Stomach (tissue), 19 donors: ENCODE measurements at places on chromosomes 12 and 14. TPM values are rescaled to one million over a fixed set of nuclear protein-coding genes. Genes with fewer than 3 reads are reported as not detected.

CYP27B1 gene
- total RNA-seq, result 1.7 TPM

KRT6B gene
- not detected for total RNA-seq

FGF23 gene
- total RNA-seq, result not detected

PTPN21 gene
- total RNA-seq, result 25.8 TPM

ERBB3 gene
- 367 TPM for total RNA-seq

KCNA1 gene
- total RNA-seq, result not detected

- no peak overlapping the region for H3K27ac ChIP-seq
- H3K4me1 ChIP-seq, result no peaks in the 10 kb centered on the region
- H3K27me3 ChIP-seq, result no peaks in the 10 kb centered on the region
Observed at GRCh38 chr12:81617915-81618314, 141.2 kb downstream of the PPFIA2 start.

DNA sequence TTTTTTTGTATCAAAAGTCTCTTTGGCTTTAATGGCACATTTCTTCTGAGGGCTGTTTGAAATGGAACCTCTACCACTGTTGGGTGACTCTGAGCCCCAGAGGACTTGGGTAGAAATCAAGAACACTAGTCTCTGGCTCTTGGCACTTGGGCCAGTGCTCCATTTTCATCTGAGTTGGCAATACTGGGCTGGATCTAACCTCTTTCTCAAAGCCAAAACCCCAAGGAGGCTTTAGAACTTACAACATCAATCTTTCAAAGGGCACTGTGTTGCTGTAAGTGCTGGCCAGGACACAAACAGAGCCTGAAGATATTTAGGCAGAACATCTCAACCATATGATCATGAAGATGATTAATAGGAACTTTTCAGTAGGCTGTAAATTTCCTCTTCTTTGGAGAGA is 34.0 kb upstream of the PLEKHG7 start:
- no peaks in the 10 kb centered on the region for H3K36me3 ChIP-seq
- no peak overlapping the region for H3K4me3 ChIP-seq
- no peak overlapping the region for H3K27ac ChIP-seq
- DNase-seq, result no peak
- no peaks in the 10 kb centered on the region for H3K27me3 ChIP-seq
- no peaks in the 10 kb centered on the region for H3K4me1 ChIP-seq

DNA sequence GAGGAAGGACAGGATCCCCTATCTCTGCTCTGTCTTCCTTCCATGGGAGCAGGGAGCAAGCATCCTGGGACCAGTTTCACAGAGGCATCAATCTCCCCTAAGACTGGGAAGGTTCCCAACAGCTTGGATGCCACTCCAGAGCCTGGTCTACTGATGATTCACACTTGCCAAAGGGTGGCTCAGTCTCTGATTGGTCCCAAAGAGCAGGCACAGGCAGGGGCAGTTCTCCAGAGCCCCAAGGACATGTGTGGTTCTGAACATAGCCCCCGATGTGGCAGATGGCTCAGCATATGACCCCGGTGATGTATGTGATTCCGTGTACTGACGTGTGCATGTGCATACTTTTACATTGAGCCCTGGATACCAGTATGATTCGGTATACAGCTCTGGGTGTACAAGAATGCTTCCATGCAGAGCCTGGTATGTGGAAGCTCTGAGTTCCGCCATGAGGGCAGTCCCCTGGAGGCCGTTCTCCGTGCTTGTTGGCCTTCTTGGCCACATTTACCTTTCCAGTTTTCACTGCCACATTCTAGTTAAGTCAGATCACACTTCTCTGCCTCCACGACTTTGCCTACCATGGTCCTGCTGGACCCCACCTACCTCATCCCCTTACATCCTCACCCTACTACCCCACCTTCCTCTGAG is 21.2 kb downstream of the ITGA7 start:
- H3K36me3 ChIP-seq, result peaks cover 21% of the 10 kb centered on the region
- H3K4me1 ChIP-seq, result peaks cover 12% of the 10 kb centered on the region
- no peak for DNase-seq
- no peak overlapping the region for H3K27ac ChIP-seq

GRCh38 chr14:85752175-85752574 is 222.2 kb downstream of the FLRT2 start:
- H3K27me3 ChIP-seq, result no peaks in the 10 kb centered on the region
- no peaks in the 10 kb centered on the region for H3K36me3 ChIP-seq

- peaks cover 8% of the 10 kb centered on the region for H3K4me1 ChIP-seq
Observed at GRCh38 chr12:96112733-96113132, 77.3 kb upstream of the LTA4H start.

DNA sequence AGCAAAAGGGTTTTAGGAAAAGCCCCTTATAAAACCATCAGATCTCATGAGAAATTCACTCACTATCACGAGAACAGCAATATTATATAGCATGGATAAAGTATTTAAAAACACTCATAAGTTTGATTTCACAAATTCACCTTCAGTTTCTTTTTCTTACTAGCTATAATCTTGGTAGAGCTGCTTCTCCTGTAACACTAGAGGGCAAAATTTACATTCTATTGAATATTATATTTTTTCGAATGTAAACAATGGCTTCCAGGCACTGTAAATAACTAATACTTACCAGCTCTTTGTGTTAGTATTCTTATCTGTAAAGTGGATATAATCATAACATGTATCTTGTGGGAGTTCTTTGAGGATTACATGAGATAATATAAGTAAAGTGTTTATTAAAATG is 259.6 kb downstream of the CCER1 start:
- no peak overlapping the region for H3K4me3 ChIP-seq
- no peaks in the 10 kb centered on the region for H3K36me3 ChIP-seq
- DNase-seq, result no peak
- no peaks in the 10 kb centered on the region for H3K4me1 ChIP-seq

DNA sequence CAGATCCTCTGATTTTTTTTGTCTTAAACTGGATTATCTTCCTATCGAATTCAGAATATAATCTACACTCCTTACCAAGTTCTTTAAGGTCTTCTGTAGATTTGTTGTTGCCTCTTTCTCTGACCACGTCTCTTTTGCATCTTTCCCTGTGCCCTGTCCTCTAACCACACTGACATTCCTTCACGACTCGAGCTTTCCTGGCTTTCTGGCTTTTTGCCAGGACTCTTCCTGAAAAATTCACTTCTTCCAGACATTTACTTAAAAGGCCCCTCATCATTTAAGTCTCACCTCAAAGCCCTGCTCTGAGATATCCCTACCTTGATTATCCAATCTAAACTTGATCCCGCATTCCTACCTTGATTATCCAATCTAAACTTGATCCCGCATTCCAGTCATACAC is 422.3 kb upstream of the DCN start:
- no peaks in the 10 kb centered on the region for H3K4me1 ChIP-seq
- DNase-seq, result no peak
- no peak overlapping the region for H3K4me3 ChIP-seq
- no peaks in the 10 kb centered on the region for H3K27me3 ChIP-seq
- no peak overlapping the region for H3K27ac ChIP-seq

GRCh38 chr12:98939350-98939749 is 294.3 kb downstream of the APAF1 start:
- no peaks in the 10 kb centered on the region for H3K36me3 ChIP-seq
- no peak for DNase-seq
- H3K27me3 ChIP-seq, result no peaks in the 10 kb centered on the region
- no peaks in the 10 kb centered on the region for H3K4me1 ChIP-seq

DNA sequence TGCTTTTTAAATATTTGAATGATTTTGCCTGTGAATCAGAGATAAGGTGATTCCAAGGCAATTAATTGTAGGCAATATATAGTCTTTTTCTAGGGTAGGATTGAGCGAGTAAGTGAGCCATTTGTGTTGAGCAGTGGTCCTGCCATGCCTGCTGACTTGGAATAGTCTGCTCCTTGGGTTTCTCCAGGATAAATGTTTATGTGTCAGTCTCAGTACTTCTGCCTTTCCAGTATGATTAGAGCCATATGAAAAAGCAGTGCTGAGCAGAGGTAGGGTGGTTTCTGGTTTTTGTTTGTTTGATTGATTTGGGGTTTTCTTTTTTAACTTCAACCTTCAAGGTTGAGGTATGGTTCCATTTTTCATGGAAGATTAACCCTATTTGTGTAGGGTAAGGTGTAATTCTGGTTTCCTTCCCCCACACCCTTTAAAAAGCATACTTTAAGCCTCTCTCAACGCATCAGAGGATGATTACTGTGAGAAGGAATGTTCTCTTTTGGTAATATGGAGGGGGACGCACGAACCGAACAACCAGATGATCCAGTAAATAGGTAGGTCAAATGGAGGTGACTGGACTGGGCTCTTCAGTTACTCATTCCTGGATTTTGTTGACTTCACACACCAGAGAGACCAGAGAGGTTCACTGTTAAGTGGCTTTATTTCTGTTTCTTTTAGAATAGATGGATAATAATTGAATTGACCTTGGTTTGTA is 22.7 kb downstream of the FRMD6 start:
- H3K36me3 ChIP-seq, result no peaks in the 10 kb centered on the region
- no peaks in the 10 kb centered on the region for H3K27me3 ChIP-seq
- no peak for DNase-seq
- no peak overlapping the region for H3K4me3 ChIP-seq
- H3K27ac ChIP-seq, result no peak overlapping the region

DNA sequence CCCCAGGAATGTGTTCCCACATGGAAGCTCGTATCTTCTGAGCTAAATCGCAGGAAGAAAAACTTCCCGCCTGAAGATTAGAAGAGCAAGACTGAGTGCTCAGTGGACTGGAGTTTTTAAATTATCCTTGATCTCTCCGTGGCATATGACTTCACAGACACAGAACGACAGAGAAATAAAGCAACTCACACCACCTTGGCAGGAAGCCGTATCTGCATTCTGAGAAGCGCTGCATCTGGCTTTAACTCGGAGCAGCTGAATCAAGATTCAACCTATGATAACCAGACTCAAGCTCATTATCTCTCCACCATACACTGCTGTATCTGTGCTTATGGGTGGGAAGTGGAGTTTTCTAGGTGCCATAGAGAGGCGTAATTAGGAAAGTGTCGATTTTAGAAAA is 1482.7 kb downstream of the AACS start:
- H3K27ac ChIP-seq, result no peak overlapping the region
- peak; percentile 26 for DNase-seq
- no peaks in the 10 kb centered on the region for H3K36me3 ChIP-seq
- H3K4me3 ChIP-seq, result no peak overlapping the region
- H3K27me3 ChIP-seq, result no peaks in the 10 kb centered on the region
